Stimulated activated CD4-positive, alpha-beta T cell treated with anti-CD3 and anti-CD28 coated beads, TNF-alpha, amount 100 ng/mL, for 24 hours (primary cell): ENCODE measurements at places on chromosomes 7 and 10.
A peak's percentile ranks its signal among the peaks of the same experiment; 100 is the strongest.

DNA sequence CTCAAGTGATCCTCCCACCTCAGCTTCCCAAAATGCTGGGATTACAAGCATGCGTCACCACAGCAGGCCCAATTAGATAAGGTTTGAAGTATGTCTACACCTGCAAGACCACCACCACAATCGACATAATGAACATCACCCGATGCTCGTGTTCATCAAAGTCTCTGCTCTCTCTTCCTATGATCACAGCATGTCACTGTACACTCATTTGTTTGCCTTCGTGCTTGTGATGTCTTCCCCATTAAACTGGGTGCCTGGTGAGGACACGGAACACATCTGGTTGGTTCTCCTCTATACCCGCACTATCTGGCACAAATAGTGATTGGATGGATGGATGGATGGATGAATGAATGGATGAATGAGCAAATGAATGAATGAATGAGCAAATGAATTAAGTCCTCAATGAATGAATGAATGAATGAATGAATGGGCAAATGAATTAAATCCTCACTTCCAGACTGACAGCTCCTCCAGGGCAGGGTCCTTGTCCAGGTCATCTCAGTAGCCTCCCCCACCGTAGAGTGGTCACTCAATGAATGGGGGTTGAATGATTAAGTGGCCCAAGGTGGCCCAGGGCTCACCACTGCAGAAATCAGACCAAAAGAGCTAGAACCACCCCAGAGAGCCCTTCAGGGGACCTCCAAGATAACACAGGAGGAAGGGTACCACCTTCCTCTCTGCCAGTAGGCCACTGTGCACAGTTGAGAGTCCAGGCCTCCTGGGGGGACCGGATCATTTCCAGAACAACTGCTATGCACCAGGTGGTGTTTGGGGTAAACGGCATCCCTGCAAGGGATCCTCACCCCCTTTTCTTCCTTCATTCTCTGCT is 101.9 kb upstream of the TNRC18 start:
- no peak for DNase-seq

- no peak for DNase-seq
These were observed 16.1 kb downstream of the MYOF start for GRCh38 chr10:93465806-93466675.

- DNase-seq, result no peak
These were observed 20.5 kb upstream of the CFAP70 start for GRCh38 chr10:73379064-73379748.

GRCh38 chr7:42511027-42511426 is 274.0 kb upstream of the GLI3 start:
- DNase-seq, result no peak

GRCh38 chr10:62618576-62619412 is 185.7 kb upstream of the ADO start:
- DNase-seq, result no peak

DNA sequence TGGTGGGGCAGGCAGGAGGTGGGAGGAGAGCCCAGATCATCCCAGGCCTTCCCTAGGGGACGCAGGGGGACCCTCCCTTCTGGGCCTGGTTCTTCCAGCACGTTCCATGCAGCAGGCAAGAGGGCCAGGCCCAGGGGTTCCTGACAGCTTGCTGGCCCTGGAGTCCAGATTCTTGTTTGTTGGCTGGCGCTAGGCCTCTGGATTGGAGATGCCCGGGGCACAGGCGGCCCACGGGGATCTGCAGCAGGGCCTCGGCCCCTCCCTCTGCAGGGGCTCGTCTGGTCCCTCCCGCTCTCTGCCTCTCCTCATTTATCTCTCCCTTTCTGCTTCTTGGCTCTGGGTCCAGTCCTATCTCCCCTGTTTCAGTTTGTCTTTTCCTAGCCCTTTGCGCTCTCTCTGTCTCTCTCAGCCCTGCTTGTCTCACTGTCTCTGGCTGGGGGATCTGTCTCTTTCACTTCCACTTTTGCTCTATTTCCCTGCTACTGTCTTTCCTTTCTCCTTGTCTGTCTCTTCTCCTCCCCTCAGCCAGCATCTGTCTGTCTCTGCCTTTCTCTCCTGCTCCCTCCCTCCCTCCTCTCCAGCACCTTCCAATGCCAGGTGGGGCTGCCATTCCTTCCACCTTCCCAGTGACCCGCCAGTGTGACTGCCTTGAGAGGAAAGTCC is 1.1 kb upstream of the AQP1 start:
- DNase-seq, result no peak

- DNase-seq, result no peak
These were observed 28.1 kb downstream of the ELFN1 start for GRCh38 chr7:1698201-1698600.

DNA sequence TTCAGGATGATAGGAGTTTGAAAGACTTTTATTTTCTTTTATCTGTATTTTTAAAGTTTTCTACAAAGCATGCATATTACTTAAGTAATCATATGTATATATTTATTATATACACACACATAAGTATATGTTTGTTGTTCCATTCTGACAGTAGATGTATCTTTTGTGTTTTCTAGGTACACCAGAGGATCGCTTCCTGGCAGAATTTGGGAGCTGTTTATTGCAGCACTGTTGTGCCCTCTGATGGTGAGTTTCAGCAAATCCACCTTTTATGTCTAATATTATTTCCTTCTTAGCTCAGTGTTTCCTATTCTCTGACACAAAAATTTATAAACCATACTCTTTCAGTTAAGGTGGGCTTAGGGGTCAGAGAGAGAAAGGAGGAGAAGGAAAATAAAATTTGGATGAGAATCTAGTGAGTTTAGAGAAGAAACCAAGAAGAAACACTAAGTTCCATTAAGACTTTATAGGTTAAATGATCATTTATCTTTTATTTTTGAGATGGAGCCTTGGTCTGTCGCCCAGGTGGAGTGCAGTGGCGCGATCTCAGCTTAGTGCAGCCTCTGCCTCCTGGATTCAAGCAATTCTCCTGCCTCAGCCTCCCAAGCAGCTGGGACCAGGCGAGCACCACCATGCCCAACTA is 59.2 kb upstream of the OIT3 start:
- no peak for DNase-seq

- no peak for DNase-seq
These were observed 47.4 kb downstream of the VPS50 start for GRCh38 chr7:93279541-93279940.

GRCh38 chr10:23191764-23192711 is at the start of gene PTF1A:
PTF1A (plus strand) TSS chr10:23192312; CDS start chr10:23192531, 219 bp downstream.
- no peak for DNase-seq

DNA sequence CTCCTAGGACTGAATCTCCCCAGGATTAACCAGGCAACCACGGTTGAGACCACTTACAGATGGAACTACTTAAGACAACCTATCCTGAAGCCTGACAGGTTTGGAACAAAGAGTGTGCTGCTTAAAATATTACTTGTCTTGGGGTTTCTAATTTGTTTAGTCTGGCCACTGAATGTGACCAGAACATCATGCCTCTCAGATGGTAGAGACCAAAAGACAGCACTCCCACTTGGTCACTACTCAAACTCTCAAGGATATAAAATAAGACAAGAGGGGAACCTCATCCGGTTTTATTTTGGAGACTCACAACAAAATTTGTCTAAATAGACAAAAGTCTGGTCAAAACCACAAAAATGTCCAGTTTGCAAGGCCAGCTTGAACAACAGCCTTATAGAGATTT is 15.3 kb downstream of the MRPL32 start:
- no peak for DNase-seq

DNA sequence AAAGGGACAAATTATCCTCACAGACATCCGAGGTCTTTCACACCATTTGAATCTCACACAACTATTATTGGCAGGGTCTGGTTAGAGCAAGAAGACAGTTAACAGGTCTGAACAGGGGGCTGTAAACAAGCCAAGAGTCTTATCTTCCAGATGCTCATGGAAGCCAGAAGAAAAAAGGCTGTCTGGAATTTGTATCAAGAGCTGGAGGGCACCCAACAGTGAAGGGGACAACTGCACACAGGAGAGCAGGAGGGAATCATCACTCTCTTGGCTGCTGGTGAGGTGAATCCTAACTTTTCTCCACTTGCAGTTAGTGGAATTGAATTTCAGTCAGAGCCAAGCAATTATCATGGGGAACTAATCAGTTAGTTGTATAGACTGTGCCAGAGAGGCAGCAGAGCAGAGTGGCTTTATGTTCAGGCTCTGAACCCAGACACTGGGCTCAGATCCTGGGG is 880.2 kb upstream of the AUTS2 start:
- DNase-seq, result no peak

- no peak for DNase-seq
These were observed 33.4 kb downstream of the CCDC6 start for GRCh38 chr10:59872892-59873463.

DNA sequence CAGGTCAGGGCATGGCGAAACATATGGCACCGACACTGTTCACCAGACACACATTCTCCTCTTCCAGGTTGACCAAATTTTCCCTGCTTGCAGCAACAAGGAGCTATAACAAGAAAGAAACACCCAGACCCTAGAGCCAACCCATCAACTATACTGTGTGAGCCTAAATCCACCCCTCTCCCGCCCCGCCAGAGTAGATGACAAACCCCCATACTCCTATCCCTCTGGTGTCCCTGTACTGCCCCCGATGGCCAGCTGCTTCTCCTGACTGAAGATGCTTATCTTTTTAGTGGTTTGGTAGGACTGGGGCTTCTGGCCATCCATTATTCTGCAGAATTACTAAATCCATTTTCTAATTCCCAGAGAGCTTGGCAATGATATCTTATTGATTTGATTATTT is 70.1 kb upstream of the EEPD1 start:
- DNase-seq, result no peak

DNA sequence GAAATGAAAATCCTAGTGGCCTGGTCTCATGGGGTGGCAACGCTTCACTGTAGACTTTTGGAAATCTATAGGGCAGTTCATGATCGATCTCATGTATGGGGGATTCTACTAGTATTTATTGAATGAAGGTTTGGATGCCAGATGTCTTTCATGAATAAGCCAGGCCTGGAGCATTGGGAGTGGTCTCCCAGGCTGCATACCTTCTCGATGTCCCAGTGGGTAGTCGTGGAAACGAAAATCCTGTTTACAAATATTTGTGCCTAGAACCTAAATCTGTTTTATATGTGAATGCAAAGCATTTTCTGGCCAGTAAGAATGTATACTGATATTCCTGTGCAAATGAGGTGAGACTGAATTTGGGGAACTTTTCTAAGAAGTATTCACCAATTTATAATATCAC is 105.0 kb upstream of the C1QL3 start:
- DNase-seq, result no peak

DNA sequence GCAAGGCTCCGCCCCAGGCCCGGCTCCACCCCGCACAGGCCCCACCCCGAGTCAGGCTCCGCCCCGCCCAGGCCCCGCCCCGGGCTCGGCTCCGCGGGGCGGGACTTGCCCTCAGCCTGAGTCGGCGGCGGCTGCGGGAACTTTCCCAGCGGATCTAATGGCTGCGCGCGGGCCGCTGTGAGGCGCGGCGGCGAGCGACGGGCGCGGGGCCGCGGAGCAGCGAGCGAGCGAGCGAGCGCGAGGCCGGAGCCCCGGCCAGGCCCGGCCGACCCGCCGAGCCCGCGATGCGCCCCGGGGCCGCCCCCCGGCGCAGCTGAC is at the start of gene INPP5A:
Gene INPP5A (plus strand): TSS at position 104 of the 318 bp plus-strand sequence. CDS start 310 bp downstream, outside the sequence.
- DNase-seq, result no peak

DNA sequence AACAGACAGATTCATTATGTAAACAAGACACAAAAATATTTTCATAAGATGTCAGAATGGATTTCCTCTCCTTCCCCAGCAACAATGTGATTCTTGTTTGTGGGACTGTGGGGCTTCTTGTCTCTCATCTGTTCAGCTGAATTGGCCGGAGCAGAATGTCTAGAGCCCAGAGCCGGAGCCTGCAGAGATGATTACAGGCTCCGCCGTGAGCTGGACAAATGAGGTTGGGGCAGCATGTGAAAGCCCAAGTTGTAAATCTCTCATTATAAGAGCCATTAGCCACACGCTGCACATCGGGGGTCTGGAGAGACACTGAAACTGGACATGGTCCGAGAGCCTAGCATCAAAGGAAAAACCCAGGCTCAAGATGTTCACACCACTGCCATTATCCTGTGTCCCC is 137.0 kb upstream of the ADAM12 start:
- DNase-seq, result no peak

DNA sequence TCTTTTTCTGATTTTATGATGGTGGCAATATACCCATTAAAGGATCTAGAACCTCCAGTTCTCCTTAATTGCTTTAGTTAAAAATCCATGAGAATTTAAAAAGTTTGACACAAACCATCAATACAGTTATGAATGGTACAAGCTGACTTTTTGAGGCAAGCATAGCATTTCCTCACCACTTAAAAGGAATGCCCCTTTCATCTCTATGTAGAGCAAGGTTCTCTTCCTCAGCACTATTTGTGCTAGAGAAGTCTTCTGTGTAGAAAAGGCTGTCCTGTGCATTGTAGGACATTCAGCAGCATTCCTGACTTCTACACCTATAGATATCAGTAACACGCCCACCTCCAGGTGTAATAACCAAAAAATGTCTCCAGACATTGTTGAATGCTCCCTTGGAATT is 67.3 kb downstream of the AHR start:
- DNase-seq, result no peak

GRCh38 chr7:127770885-127771284 is 118.9 kb downstream of the SND1 start:
- no peak for DNase-seq

DNA sequence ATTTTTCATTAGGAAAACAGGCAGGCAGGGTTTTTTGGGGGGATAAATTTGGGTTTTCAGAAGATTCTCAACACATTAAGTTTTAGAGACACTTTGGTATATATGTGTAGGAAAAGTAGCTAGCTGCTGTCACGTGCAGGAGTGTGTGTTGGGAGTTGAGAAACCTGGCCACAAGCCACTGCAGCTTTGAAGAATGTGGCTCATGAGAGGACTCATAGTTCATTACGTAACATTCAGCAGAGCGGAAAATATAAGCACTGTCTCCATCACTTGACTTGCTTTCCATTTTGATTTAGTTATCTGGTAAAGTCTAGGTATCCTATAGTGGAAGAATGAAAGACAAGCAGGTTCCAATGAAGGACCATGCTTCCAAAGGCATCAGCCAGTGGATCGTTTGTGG is 31.2 kb downstream of the SMNDC1 start:
- peak; percentile 2 for DNase-seq

DNA sequence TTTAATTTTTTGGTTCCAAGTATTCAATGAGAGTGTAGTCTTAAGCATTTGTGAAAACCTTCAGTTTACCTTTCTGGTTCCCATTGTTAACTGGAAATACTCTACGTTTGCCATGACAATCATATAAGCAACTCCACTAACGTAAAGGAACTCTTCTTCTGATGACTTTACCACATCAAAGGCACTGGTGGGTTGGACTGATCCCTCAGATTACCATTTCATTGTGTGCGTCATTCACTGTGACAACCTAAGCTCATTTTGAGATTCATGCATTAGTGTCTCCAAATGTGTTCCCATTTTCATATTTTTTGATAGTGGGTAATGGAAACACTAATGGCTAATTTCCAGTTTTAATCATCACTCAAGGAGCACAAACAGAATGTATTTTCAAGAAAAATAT is 119.9 kb upstream of the COL1A2 start:
- no peak for DNase-seq

GRCh38 chr7:36360244-36360643 is 29.4 kb upstream of the ANLN start:
- no peak for DNase-seq

- DNase-seq, result no peak
These were observed 201.8 kb downstream of the DYNC1I1 start for GRCh38 chr7:95974108-95974507.
